Tracheal epithelial cell (primary cell): ENCODE measurements at places on chromosomes 16 and 17. TPM values are rescaled to one million over a fixed set of nuclear protein-coding genes. Genes with fewer than 3 reads are reported as not detected.

Gene KIF2B
- total RNA-seq, result not detected in 2 replicates

Gene ST6GALNAC2
- total RNA-seq, result 123 and 124 TPM in 2 replicates

Gene PIP4K2B
- 32.0 and 38.8 TPM in 2 replicates for total RNA-seq

Gene HS3ST3B1
- total RNA-seq, result 2.2 and 3.0 TPM in 2 replicates
